Cardiac fibroblast (primary cell): ENCODE measurements at places on chromosomes 12 and 14.

- no peak for DNase-seq
These were observed 59.0 kb upstream of the DLK1 start for GRCh38 chr14:100667656-100668055.

- DNase-seq, result no peak
These were observed 828.3 kb downstream of the VRK1 start for GRCh38 chr14:97625477-97625876.

DNA sequence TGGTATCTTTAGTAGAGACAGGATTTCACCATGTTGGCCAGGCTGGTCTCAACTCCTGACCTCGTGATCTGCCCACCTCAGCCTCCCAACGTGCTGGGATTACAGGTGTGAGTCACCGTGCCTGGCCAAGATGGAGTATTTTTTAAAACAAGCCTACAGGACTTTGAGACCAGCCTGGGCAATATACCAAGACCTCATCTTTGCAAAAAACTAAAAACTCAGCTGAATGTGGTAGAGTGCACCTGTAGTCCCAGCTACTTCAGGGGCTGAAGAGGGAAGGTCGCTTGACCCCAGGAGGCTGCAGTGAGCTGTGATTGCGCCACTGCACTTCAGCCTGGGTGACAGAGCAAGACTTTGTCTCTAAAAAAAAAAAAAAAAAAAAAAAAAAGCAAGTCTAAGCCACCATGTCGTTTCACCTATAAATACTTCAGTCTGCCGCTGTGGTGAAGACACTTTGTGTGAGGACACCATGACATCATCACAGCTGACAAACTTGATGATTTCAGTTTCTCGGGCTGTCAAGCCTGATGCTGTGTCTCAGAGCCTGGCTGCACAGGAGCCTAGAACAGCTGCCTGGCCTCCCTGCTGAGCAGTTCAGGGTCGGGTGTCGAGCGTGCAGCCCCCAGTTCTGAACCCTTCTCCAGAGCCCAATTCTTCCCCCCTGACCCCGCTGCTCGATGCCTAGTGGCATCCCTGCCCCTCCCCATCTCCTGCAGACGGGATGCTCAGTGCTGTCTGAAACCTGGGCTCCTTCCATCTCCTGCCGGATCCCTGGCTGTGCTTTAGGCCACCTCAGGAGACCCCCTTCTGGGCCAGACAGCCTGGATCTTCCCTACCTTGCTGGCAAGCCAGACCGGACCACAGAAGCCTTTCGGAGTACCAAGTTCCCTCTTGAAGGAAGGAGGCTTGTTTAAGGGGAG, 119.2 kb upstream of the EVL start:
- DNase-seq, result peak; percentile 26

- no peak for DNase-seq
These were observed 3.7 kb upstream of the FAIM2 start for GRCh38 chr12:49907352-49907751.

GRCh38 chr14:57755018-57755521, 110.8 kb downstream of the SLC35F4 start:
- DNase-seq, result no peak

GRCh38 chr12:99092100-99092851, 447.2 kb downstream of the APAF1 start:
- no peak for DNase-seq

DNA sequence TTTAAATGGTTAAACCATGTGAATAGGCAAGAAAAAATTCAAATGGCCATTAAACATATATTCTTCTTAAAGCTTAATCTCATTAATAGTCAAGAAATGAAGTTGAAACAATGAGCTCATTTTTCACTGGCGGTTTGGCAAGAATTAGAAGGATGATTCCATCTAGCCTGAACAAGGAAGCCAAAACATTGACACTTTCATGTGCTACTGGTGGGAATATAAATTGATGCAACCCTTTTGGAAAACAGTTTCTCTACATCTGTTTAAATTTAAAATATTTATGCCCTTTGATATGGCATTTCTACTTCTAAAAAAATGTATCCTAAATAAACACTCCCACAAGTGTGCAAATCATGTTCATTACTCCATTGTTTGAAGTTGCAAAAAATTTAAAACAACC, 174.7 kb upstream of the HIF1A start:
- peak; percentile 44 for DNase-seq

- DNase-seq, result no peak
These were observed 30.1 kb downstream of the VRK1 start for GRCh38 chr14:96827290-96827689.
